ENCODE measurements at places on chromosomes 1 and 21. TPM values are rescaled to one million over a fixed set of nuclear protein-coding genes. Genes with fewer than 3 reads are reported as not detected.

DNA sequence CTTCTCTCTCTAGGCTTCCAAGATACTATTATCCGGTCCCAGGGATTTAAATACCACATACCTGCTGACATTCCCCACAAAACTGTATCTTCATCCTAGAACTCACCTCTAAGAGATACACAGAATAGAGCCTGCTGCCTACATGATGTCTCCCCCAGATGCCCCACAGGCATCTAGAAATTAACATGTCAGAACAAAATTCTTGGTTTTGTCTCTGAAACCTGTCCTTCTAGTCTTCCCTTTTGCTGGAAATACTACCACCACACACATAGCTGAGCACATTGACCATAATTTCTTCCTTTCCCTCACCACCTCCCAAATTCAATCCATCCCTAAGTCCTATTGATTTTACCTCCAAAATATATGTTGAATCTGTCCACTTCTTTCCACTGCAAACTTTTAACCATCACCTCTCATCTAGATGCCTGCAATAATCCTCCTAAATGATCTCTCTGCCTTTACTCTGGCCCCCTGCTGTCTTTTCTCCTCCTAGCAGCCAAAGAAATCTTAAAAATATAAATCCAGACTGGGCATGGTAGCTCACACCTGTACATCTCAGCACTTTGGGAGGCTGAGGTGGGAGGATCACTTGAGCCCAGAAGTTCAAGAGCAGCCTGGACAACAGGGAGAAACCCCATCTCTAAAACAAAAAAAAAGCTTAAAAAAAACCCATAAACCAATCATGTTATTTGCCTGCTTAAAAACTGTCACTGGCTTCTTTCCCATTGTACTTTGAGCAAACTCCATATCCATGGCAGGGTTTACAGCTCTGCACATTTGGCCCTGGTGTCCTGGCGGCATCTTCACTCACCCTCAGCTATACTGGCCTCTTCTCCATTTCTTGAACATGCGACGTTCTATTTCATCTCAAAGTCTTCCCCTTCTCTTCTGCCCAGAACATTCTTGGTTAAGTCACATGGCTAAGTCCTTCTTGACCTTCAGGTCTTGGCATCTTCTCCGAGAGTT, 6.2 kb upstream of the FAM76A start:
- peak; percentile 21 for DNase-seq

- DNase-seq: no peak
Observed at GRCh38 chr1:198495631-198496030, 44.8 kb downstream of the ATP6V1G3 start.

STYXL2 gene
- not detected for total RNA-seq

HS2ST1 gene
- 20.3 TPM for total RNA-seq

GRCh38 chr1:206856674-206857464, 8.6 kb upstream of the IL20 start:
- no peak for DNase-seq
